CD4-positive, alpha-beta T cell (primary cell): ENCODE measurements at places on chromosomes 5 and 9. TPM values are rescaled to one million over a fixed set of nuclear protein-coding genes. Genes with fewer than 3 reads are reported as not detected.

DNA sequence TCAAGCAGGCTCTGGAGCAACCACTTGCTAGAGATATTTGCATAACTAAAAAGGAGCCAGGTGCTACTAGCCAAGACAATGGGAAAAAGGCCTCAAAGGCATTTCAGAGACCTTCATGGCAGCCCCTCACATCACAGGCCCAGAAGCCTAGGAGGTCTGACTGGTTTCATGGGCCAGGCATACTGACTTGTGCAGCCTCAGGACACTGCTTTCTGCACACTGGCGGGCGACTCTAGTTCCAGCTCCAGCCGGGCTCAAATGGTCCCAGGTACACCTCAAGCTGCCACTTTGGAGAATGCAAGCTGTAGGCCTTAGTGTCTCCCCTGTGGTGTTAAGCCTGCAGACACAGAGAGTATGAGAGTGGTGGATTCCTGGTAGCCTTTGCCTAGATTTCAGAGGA lies 27.1 kb downstream of the COX7C start:
- DNase-seq = no peak

Gene SOX30
- total RNA-seq = not detected

DNA sequence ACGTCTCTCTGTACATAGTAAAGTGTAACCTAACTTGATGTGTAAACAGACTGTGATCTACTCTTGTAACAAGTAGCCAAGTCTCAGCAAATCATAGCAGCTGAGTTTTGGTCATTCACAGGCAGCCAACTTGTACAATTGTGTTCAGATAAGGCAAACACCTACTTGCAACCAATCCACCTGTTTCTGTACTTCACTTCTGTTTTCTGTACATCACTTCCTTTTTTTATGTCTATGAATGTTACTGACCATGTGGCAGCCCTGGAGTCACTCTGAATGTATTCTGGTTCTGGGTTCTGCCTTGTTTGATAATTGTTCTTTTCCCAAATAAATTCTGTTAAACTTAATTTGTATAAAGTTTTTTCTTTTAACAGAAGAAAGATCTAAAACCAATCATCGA lies 26.0 kb downstream of the RLN2 start:
- no peak for DNase-seq

DNA sequence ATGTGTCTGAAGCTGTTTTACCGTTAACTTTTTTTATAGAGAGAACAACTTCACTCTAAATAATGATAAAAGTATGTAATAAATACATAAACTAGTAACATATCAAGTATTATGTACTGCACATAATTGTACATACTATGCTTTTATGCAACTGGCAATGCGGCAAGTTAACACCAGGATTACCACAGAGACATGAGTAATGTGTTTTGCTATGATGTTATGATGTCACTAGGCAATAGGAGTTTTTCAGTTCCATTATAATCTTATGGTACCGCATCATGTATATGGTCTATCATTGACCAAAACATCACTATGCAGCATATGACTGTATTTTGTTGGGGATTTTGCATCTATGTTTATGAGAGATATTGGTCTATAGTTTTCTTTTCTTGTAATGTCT lies 326.4 kb upstream of the TARS1 start:
- no peak for DNase-seq

Gene ADCY2
- not detected for total RNA-seq

DNA sequence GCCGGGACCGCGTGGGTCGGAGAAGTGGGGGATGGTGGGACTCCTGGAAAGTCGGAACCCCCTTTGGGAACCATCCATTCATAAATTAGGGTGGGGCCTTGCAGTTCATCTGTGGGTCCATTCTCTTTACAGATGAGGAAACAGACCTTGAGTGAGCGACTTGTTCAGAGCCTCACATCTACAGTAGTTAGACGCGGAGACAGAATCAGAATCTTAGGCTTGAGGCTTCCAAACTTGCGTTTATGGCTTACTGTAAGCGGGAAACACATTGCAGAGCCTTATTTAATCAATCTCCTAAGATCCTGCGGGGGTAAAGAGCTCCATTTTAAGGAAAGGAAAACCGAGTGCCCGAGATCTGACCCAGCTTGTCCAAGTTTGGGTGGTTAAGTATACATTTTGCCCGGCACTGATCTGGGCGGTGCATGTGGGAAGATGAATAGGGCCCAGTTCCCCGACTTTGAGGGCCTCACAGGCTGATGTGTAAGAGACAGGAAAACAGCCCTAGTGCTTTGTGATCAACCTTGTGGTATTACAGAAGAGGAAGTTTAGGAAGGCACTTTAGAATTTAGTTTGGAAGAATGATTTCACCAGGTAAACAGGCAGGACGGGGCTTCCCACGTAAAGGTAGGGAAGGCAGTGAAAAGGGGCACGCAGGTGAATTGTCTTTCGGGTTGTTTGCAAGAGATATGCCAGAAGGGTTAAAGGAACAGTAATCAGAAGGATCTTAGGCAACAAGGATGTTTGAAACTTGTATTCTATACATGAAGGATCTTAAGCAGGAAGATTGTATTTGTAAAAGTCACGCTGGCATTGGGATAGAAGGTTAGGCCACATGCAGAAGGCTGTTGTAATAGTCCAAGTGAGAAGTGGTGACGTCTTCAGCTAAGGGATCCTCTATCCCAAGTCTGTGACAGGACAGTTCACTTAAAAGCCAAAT lies 744 bp downstream of the TARS1 start:
- DNase-seq = no peak

Gene CCDC112
- total RNA-seq = 3.9 TPM

DNA sequence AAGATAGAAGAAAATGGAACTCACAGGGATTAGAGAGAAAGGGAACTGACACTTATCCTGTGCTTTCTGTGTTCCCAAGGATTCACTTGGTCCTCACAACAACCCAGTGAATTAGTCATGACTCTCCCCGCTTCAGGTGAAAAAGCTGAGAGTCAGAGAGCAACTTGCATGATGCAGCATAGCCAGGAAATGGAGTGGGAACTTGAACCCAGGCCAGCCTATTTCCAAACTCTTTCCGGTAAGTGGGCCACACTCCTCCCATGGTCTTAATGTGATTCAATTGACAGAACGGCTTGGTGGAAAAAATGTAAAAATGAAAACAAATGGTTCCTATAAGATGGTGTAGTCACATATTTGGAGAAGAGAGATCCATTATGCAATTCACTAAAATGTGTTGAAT lies 45.9 kb upstream of the CEMIP2 start:
- DNase-seq = no peak

Gene PCDHA5
- total RNA-seq = not detected

DNA sequence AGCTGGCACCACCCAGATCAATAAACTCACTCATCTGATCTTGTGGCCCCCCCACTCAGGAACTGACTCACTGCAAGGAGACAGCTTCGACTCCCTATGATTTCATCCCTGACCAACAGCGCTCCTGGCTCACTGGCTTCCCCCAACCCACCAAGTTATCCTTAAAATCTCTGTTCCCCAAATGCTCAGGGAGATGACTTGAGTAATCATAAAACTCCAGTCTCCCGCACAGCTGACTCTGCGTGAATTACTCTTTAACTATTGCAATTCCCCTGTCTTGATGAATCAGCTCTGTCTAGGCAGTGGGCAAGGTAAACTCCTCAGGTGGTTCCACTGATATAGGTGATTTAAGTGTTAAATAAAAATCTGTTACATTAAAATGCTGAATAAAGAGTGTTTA lies 1.9 kb upstream of the TRIM32 start:
- no peak for DNase-seq

DNA sequence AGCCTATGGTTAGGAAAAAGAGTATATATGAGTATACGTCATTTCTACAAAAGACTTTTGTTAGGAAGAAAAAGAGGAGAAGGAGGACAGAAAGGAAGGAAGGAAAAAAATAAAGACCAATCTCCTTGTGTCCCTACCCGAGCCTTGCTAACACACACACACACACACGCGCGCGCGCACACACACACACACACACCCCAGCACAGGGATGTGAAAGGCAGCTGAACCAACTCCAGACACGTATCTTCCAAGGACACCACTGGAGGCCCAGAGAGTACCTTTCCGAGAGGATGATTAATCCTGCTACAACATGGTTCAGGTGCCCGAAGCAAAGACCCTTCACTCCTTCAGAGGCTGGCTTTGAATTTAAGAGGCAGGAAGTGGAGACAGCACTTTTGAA lies 56.9 kb upstream of the GALNT10 start:
- no peak for DNase-seq

Gene SLC36A3
- total RNA-seq = not detected

Gene GFI1B
- not detected for total RNA-seq

DNA sequence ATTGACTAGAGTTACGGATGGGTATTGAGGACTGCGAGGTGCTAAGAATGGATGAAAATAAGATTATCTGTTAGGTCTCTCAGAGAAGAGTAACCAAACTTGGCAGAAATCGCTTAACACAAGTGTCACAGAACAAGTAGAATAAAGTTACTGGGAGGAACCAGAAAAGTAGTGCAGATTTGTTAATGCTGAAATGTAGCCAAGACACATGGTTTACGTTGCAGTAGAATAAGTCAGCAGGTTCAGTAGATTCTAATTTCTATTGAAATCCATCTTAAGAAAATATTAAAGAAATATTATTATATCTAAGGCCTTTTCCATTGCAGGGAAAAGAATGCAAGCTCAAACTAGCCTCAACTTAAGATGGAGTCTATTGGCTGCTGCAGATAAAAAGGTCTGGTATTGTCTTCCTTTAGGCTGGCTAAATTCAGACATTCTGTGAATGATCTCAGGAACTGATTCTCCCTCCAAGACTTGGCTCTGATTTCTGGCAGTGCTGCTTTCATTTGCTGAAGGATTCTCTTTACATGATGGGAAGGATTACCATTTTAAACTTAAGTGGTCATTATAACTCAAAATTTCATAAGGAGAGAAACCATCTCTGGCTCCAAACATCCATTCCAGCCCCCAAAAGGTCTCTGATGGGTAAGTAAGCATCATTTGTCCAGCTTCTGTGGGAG lies 314.9 kb downstream of the MARCHF11 start:
- no peak for DNase-seq

Gene ZNF454
- total RNA-seq = not detected

DNA sequence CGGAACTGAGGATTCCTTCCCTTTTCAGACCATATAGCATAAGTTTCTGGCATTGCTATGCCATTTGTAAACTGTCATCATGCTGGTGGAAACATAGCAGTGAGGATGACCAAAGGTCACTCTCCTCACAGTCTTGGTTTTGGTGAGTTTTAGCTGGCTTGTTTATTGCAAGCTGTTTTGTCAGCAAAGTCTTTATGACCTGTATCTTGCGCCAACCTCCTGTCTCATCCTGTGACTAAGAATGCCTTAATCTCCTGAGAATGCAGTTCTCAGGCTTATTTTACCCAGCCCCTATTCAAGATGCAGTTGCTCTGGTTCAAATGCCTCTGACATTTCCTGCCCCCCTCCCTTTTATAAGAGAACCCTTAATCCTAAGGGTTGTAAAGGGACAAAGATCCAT lies 26.7 kb upstream of the GRIA1 start:
- DNase-seq = no peak

DNA sequence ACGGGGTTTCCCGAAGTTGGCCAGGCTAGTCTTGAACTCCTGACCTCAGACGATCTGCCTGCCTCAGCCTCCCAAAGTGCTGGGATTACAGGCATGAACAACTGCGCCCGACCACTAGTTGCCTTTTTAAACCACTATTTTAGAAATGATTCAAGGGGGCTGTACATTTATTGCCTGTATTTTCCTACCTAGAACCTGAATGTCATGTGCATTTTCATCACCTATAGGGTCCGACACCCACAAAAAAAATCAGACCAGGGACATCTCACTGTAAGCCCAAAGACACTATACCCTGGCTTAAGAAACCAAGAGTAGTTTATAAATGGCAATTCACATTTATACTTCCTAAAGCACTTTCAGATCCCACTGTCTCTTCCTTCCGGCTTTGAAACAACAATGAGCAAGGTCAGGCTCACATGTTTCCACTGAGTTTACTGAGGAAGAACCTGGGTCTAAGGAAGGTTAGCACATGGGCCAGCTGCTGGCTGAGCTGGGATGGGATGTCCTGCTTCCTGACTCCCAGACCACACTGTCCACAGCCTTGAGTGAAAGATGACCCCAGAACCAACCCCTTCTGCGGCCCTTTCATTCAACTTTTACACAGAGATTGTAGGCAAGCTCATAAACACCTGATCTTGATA lies 87.3 kb downstream of the SERINC5 start:
- no peak for DNase-seq

- DNase-seq = no peak
These were observed 465.2 kb downstream of the LRRC70 start for GRCh38 chr5:63043792-63044191.

Gene PCDHB9
- total RNA-seq = not detected

Gene RASGRF2
- total RNA-seq = 21.9 TPM
